ENCODE measurements at places on chromosomes 4 and X.

DNA sequence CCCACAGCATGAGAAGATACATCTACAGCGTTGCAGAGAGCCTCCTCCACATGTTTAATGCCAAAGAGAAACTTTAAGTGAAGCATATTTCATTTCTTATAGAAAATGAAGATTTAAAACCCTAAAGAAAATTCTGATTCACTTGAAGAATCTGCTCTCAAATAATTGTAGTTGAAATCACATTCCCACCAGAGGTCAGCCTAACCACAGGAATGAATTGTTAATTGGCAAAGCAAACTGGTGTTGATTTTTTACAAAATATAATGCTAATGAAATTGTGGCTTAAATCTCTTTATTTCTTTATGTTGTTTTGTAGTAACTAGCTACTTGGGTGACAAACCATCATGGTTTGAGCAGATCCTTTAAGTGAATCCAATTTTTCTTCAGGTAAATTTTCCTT, 31.1 kb upstream of the WDR17 start:
- DNase-seq: no peak

DNA sequence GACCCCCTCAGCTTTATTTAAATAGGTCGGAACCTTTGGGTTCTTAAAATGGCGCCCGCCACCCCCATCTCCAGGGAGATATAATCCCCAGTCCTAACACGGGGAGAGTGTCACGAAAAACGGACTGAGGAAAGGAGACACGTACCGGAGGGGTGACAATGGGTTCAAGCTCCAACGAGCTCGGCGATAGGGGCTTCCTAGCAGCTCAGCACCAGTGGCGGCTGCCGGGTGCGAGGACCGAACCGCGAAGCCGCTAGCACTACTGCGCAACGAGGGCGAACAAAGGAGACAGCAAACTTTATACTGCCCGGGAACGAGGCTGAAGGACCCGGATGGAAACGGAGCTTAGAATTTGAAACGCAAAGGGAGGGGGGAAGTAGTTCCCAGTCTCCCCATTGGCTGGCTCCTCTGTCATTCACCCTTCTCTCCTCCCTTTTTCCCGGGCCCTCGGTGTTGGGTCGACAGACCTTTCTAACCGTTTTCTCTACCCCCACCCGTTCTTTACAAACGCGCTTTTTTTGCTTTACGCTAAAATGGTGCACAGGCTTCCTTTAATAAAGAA, at the start of gene RBMX:
RBMX (minus strand) TSS at position 274 of the 562 bp plus-strand sequence. CDS start 1,298 bp downstream, outside the sequence.
- peak; percentile 93 for DNase-seq

DNA sequence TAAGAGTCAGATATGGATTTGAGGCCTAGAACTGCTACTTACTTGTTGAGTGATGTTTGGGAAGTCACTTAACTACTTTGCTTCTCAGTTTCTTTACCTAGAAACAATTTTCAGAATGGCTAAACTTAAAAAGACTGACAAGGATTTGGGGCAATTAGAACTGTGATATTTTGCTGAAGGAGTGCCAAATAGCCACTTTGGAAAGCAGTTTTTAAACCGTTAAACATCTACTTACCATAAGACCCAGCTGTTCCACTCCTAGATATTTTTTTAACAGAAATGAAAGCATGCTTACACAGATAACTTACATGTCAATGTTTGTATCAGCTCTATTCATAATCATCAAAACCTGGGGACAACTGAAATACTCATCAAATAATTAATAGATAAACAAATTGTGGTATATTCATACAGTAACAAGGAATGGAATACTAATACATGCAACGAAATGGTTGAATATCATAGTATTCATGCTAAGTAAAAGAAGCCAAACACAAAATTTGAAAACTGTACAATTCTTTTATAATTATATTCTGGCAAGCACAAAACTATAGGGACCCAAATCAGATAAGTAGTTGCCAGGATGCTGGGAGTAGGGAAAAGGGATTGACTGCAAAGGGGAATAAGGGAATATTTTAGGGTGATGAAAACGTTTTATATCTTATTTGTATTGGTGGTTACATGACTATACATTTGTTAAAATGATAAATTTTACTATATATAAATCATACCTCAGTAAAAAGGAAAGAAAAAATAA, 24.0 kb downstream of the RPA4 start:
- no peak for DNase-seq

- DNase-seq: no peak
These were observed 337.7 kb upstream of the FAM241A start for GRCh38 chr4:111807576-111807975.

- DNase-seq: no peak
These were observed 13.5 kb downstream of the TEX13B start for GRCh38 chrX:107968623-107969022.
